ENCODE measurements at places on chromosomes 1 and 21. TPM values are rescaled to one million over a fixed set of nuclear protein-coding genes. Genes with fewer than 3 reads are reported as not detected.

- DNase-seq = no peak
These were observed 5.1 kb upstream of the TIAM1 start for GRCh38 chr21:31349208-31349607.

GRCh38 chr21:22450507-22450906, 1452.3 kb downstream of the NCAM2 start:
- DNase-seq = no peak

DNA sequence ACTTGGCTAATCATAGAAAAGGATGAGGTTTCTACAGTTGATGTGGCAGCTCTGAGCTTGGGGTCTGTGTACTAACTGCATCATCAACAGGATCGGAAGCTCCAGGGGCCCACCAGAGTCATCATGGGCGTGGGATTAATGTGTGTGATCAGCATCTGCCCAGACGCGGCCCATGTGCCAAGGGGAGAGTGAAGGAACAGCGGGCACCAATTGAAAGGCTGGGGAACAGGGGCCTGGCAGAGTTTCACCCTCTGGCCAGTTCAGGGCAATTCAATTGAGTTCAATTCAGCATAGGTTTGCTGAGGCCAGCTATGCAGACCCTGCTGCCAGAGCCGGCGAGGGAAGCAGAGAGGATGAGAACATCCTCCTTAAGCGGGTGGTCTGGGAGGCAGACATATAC, 260.0 kb upstream of the AJAP1 start:
- DNase-seq = no peak

DNA sequence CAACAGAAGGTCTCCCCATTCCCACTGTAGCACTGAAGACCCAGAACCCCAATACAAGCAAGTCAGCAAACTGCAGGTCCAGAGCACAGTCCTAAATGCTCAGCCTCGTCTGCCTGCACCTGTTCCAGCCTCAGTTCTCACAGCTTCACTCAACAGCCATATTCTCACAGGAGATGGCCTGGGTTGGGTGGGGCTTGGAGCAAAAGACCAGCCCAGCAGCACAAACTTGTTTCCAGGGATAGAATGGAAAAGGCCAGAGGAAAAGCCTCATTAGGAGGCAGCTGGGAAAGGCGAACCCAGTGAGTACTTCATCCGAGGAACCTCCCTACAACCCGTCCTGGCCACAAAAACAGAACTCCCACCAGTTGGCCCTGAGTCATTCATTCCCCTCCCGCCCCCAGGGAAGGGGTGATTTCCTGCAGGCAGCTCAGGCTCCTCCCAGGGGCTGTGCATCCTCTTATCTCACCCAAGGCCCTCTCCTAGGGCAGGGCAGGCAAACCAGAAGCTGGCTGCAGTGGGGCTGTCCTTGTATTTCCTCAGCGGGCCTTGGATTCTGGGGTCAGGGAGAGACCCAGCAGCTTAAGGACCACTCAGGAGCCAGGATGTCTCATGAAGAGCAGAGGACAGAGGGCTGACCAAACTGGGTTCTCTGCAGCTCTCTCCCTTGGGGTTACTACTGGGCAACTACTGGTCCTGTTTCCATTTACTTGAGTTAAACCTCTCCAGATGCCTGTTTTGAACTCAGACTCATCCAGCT, 7.4 kb upstream of the MPL start:
- DNase-seq = no peak

SPATA46 gene
- total RNA-seq = not detected

HCRTR1 gene
- not detected for total RNA-seq

GRCh38 chr1:38918568-38918967, 23.1 kb downstream of the RHBDL2 start:
- DNase-seq = no peak

GRCh38 chr1:186659890-186660341, 20.3 kb downstream of the PTGS2 start:
- DNase-seq = no peak

DNA sequence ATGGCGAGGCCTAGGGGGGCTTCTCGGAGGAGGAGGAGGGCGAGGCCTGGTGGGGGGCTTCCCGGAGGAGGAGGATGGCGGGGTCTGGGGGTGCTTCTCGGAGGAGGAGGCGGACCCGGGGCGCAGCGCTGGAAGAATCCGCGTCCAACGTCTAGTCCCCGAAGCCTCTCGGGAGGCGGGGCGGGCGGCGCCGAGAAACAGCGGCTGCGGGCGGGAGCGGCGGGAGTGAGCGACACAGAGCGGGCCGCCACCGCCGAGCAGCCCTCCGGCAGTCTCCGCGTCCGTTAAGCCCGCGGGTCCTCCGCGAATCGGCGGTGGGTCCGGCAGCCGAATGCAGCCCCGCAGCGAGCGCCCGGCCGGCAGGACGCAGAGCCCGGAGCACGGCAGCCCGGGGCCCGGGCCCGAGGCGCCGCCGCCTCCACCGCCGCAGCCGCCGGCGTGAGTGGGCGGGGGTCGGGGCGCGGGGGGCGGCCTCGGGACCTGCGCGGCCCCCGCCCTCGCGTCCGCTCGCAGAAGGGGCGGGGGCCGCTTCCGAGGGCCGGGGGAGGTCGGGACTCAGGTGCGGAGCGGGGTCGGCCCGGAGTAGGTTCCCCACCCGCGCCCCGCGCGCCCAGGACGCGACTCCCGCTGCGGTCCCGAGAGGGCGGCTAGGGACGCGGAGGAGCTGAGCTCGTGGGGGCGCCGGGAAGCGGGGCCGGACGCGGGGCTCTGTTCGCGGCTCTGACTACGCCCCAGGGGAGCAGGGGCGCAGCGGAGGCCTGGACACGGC, at the start of gene KLHL17:
KLHL17 (plus strand) TSS at position 222 of the 769 bp plus-strand sequence; CDS start at position 332, 110 bp downstream.
- DNase-seq = no peak

TCHHL1 gene
- not detected for total RNA-seq

E2F2 gene
- total RNA-seq = 2.9 TPM

Data from vagina (tissue), 2 donors.